Suprapubic skin (tissue), 4 donors: ENCODE measurements at places on chromosomes 2 and 18. TPM values are rescaled to one million over a fixed set of nuclear protein-coding genes. Genes with fewer than 3 reads are reported as not detected.

- DNase-seq = no peak
These were observed 384.7 kb upstream of the RAB12 start for GRCh38 chr18:8224576-8224975.

DNA sequence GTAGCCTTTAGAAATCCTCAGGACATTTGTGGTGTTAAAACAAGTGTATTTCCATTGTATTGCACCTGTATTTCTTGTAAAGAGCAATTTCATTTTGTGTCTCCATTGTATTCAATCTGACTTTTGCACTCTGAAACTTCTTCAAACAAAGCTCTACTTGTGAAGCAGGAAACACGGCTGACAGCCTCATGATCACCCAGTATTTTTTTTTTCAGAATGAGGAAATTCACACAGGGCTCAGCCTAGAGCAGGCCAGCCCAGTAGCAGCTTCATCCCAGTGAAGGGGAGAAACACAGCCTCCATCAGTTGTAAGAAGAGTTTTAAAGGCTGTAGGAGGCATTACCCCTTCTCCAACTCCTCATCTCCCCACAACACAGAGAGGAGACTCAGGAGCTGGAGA lies 175.9 kb upstream of the KLHL29 start:
- no peak for DNase-seq

ABCG8 gene
- total RNA-seq = not detected

GRCh38 chr18:22465859-22466457 lies 48.2 kb upstream of the CTAGE1 start:
- no peak for DNase-seq

DNA sequence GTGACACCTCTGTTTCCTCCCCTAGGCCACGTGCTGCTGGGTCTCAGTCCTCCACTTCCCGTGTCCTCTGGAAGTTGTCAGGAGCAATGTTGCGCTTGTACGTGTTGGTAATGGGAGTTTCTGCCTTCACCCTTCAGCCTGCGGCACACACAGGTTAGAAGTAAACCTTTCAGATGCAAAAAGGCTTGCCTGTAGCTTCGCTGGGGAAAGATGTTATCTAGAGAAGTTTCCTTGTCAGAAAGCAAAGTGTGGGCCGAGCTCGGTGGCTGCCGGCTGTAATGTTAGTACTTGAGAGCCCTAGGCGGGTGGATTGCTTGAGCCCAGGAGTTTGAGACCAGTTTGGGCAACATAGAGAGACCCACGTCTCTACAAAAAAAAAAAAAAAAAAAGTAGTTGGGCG lies 16.7 kb downstream of the IL1R2 start:
- DNase-seq = no peak

CABYR gene
- total RNA-seq = 3.6 TPM

GRCh38 chr2:10765461-10765860 lies 44.0 kb downstream of the ATP6V1C2 start:
- no peak for DNase-seq

DNA sequence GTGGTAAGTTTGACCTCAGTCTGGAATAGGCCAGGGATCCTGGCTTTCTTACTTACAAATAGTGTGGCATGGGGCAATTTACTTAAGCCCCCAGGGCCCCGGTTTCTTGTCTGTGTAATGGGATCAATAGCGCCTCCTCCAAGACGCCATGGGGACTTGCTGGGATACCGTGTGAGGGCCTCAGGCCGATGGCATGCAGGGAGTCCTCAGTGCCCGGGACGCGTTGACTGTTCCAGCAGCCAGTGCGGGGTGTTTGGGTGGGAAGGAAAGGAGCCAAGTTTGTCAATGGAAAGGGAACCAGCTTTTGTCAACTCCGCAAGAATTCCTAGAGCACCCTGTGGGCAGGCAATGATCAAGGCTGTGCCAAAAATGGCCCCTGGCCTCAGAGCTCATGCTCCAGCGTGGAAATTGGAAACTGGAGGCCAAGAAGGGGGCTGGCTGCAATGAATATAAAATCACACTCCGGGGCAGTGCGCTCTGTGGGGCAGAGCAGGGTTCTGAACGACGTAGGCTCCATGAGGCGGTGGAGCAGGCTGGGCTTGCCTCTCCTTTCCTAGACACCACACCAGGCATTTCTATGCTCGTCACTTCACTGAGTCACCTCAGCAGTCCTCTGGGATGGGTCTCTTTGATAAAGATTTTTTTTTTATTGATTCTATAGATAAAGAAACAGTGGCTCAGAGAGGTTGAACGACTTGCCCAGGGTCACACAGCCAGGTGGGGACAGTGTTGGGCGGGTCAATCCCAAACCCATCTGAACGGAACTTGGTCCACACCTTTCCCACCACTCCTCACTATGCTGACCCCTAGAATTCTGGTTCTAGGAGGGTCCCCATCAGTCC lies 56.7 kb upstream of the ASAP2 start:
- no peak for DNase-seq

SCN2A gene
- total RNA-seq = 0.19 TPM

C1GALT1C1L gene
- total RNA-seq = not detected

DNA sequence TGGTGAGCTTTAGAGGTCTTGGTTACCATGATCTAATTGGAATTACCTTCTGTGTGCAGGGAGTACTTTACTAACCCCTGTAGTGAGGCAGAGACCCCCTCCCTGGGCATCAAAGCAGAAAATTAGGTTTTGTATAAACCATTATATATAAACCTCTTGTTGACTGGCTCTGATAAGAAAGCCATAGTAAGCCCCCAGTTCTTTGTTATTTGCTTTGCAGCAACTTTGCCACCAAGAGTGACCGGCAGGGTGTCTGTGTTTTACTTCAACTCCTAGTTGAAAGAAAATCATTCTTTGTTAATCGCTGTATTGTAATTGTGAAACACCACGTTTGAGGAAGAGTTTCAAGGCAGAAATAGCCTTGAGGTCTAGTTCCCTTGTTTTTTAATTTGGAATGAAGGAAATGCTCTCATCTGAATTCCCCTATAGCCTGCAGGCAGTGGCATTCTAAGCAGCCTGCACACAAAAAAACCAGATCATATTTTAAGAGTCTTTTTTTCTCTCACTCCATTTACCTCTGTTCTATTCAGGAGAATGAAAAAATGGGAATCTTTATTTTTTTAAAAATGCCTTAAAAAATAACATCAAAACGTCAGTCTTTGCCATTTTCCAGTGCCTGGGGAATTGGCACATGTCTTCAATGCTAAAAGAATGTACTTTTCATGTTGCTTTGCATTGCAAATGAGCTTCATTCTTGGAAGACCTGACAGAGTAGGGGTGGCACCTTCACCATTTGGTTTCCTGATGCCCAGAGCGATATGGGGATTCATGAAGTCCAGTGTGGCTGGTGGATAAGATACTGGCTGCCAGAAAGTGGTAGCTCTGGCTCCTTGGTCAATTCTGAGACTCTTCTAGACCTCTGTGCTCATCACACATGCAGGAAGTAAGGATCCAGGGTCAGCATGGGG lies 338.1 kb downstream of the SLC4A3 start:
- DNase-seq = no peak

ANKRD53 gene
- total RNA-seq = 2.9 TPM

- DNase-seq = no peak
These were observed 336.9 kb downstream of the CBLN2 start for GRCh38 chr18:72207280-72207679.

DNA sequence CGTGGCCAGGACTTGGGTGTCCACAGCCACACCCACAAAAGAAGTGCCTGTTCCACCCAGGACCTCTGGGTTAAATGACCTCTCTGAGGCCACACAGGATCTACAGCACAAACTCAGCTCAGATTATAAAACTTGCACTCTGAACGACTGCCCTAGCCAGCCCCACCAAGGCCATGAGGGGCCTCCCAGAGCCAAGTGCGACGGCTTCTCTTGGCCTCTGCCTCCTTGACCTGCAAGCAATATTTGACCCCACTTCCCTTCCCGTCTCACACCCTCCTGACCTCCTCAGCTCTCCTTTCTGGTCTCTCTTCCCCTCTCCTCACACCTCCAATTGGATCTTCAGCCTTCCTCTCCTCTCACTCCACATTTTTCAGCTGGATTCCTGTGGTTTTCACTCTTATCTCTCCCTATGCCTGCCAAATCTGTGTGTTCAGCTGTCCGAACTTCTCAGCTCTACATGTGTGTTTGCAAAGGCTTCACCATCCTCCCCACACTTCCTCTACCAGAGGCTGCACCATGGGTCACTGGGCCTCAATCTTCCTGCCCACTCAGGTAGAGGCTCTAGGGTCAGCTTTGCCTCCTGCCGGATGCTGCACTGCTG lies 25.3 kb upstream of the STEAP3 start:
- DNase-seq = no peak

MFSD6 gene
- total RNA-seq = 183 TPM

DNA sequence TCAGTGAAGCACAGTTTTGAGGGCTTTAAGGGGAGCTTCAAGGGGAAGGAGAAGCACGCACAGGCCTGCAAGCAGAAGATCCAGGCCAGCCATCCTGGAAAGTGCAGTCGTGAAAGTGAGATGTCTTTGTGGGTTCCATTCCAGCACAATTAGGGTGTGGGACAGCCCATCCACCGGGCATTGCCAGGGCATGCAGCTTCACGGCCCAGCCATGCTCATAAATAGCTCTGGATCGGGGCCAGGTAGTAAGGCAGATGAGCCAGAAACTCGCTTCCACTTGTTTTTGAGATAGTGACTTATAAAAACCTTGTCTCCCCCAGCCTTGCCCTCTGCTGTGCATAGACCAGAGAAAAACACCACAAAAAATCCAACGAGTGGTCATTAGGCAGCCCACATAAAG lies 21.0 kb downstream of the KDSR start:
- DNase-seq = no peak

NFE2L2 gene
- total RNA-seq = 159 TPM
